PC-3 (cell line): ENCODE measurements at places on chromosomes 4 and X.

DNA sequence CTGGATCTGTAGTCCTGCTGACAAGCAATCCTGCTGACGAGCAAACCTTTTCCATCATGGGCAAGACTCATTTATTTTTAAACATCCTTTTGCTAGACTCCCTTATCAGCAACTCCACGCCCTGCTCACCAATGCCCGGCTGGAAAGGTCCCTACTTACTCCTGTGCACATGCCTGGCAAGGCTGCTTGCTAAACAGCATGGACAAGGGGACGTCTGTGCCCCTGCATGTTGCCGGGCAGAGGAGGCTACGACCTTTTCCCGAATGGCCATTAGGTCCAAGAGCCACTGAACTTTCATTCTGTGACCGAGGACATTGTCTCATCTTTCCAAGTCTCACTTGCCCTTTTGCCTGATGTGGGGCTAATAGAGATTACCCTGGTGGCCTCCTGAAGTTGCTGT lies 98.6 kb downstream of the MGST2 start:
- DNase-seq, result no peak

- peak; percentile 32 for DNase-seq
These were observed 5.9 kb downstream of the SMIM43 start for GRCh38 chr4:121758925-121759568.

- DNase-seq, result no peak
These were observed 189.1 kb downstream of the GPC3 start for GRCh38 chrX:133796282-133796681.

- no peak for DNase-seq
These were observed 201.0 kb downstream of the CAMK2D start for GRCh38 chr4:113560579-113560978.

- no peak for DNase-seq
These were observed 168.2 kb downstream of the AMELX start for GRCh38 chrX:11461201-11462001.

GRCh38 chrX:14670819-14671218 lies 141.5 kb downstream of the GLRA2 start:
- no peak for DNase-seq

GRCh38 chr4:117474987-117475386 lies 389.6 kb upstream of the TRAM1L1 start:
- no peak for DNase-seq

DNA sequence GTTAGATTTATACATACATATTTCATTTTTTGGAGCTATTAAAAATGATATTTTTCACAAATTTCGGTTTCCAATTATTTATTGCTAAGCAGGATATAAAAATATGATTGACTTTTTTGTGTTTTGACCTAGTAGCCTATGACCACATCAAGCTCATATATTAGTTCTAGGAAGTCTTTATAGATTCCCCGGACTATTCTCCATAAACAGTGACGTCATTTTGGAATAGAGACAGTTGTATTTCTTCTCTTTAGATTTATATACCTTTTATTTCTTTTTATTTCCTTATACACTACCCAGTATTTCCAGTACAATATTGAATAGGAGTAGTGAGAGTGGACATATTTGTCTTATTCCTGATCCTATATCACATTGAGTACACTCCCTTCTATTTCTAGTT lies 31.8 kb downstream of the DDX53 start:
- no peak for DNase-seq

GRCh38 chr4:6425336-6425735 lies 47.1 kb downstream of the PPP2R2C start:
- no peak for DNase-seq

- DNase-seq, result peak; percentile 35
These were observed 754.8 kb downstream of the RAB28 start for GRCh38 chr4:12729384-12729783.

- DNase-seq, result peak; percentile 52
These were observed 11.9 kb downstream of the EXOC1 start for GRCh38 chr4:55865228-55865806.

- peak; percentile 78 for DNase-seq
These were observed 819.1 kb upstream of the EPHA5 start for GRCh38 chr4:66489370-66489769.

- no peak for DNase-seq
These were observed 27.5 kb downstream of the POU3F4 start for GRCh38 chrX:83535417-83536196.

- DNase-seq, result no peak
These were observed 125.4 kb downstream of the PDLIM5 start for GRCh38 chr4:94577136-94577535.

DNA sequence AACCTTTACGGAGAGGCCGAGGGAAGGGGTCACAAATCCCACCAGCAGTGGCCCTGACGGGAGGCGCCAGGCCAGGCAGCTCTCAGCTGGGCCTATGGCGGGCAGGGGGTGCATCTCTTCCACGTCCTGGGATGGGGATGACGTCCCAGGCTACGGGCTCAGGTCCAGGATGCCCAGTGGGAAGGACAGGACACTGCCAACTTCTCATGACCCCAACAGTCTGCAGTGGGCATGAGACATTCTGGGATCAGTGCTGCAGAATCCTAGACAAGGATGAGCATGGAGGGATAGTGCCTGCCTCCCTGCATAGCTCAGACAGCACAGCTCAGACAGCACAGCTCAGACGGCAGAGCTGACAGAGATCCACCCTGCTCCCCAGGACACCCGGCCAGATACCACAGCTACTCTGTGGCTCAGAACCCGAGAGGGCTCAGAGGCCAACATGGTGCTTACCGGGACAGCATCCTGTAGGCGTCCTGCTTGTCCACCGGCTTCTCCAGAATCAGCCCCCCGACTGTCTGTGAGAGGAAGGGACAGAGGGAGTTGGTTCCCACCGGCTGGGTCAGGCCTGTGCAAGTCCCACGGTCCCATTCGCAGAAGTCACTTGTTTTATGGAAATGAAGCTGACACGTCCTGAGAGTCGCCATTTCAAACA lies 17.3 kb downstream of the ASMTL start:
- DNase-seq, result no peak

GRCh38 chrX:22950269-22951266 lies 49.2 kb upstream of the DDX53 start:
- DNase-seq, result peak; percentile 88

DNA sequence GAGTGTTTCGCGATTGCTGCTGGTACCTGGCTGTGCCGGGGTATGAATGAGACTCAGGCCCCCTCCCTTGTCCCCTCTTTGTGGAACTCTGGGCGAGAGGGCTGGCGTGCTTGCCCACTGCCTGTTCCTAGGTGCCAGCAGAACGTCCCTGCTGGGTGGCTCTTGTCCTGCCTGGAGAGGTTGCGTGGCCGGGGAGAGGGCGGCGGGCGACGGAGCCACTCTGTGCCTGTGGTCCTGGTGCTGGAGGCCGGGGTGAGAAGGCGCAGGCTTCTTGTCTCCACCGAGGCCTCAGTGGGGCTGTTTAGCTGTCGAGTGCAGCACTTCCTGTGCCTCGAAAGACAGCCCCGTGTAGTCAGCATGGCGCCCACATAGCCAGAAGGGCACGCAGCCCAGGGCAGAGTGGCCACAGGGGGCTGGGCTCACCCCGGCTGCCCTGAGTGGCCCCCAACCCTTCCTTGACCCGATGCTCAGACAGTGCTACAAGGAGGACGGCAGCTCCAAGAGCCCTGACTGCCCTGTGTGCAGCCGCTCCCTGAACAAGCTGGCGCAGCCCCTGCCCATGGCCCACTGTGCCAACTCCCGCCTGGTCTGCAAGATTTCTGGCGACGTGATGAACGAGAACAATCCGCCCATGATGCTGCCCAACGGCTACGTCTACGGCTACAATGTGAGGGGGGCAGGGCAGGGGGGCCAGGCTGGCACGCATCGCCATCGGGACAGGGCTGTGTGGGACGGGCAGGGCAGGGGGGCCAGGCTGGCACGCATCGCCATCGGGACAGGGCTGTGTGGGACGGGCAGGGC lies 8.9 kb upstream of the UVSSA start:
- DNase-seq, result no peak

DNA sequence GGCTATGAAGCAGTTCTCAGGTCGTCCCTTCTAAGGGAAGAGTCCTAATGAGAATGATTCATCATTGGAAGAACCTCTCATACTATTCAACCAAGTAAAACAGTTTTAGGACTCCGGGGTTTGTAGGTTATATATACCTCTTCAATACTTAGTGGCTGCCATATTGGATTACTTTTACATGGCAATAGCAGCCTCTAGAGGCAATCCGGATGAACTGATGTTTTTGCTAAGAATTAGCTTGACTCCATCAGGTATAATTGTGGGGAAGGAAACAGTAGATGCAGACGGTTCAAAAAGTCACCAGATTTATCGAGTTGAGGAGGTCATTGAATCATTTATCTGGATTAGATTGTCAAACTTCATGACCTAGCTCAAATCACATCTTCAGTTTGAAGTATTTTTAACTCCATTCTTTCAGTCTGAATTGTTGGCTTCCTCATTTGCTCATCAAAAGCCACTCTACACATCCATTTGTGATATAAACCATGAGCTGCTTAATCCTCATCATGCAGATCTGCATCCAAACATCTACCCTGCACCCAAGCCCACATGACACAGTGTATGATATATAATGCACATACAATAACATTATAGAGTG lies 28.4 kb downstream of the GUCY1B1 start:
- DNase-seq, result peak; percentile 74

DNA sequence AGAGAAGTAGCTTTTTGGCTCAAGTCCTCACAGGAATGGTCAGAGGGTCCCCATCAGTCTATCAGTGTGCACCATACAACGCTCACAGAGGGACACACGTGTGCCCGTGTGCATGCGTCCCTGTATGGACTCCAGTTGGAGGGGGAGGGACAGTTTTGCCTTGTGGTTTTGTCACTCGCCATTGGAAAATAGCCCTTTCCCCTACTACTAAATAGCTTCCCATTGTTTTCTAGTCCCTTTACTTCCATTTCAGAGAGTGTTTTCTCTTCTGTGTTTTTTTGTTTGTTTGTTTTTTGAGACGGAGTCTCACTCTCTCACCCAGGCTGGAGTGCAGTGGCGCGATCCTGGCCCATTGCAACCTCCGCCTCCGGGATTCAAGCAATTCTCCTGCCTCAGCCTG lies 34.9 kb downstream of the WDR13 start:
- DNase-seq, result no peak

DNA sequence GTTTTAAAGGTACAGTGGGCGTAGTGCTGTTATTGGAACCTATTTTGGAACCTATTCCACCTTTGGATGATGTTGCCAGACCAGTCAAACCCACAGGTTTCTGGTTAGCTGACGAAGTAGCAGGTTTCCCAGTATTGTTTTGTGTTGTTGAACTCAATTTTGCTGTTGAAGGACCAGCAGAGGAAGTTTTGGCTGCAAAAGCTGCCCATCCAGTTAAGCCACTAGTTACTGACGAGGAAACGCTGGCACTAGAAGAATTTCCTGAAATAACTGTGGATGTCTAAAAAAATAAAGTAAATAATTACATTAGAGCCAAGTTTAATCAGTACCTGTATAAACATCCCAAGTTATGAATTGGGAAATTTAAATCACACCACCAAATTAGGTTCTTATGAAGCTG lies 25.5 kb downstream of the INTS12 start:
- peak; percentile 92 for DNase-seq

DNA sequence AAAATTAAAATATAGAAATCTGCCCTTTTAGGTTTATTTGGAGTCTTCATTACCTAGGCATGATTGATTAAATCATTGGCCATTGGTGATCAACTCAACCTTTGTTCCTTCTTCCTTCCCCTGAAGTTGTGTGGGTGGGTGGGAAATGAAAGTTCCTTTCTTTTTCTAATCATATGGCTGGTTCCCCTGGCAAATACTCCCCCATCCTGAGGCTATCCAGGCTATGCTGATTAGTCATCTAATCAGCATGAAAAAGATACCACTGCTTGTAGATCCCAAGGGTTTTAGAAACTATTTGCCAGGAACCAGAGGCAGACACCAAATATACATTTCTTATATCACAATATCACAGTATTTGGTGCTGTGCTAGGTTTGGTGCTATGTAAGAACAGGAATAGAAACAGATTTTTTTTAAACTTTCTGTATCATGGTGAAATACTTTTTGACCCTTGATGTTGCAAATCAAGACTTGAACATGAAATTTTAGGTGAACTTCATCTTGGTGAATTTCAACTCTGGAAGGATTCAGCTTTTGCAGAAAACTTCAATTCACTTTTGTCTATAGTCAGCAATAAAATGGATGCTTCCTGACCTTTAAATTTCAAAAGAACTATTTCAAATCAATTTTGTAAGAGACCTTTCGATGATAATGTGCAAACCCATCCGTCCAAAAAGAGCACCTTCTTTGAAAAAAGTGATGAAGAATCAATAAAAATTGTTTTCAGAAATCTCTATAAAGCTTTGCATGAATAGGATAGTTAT lies 71.1 kb downstream of the CCSER1 start:
- DNase-seq, result no peak

DNA sequence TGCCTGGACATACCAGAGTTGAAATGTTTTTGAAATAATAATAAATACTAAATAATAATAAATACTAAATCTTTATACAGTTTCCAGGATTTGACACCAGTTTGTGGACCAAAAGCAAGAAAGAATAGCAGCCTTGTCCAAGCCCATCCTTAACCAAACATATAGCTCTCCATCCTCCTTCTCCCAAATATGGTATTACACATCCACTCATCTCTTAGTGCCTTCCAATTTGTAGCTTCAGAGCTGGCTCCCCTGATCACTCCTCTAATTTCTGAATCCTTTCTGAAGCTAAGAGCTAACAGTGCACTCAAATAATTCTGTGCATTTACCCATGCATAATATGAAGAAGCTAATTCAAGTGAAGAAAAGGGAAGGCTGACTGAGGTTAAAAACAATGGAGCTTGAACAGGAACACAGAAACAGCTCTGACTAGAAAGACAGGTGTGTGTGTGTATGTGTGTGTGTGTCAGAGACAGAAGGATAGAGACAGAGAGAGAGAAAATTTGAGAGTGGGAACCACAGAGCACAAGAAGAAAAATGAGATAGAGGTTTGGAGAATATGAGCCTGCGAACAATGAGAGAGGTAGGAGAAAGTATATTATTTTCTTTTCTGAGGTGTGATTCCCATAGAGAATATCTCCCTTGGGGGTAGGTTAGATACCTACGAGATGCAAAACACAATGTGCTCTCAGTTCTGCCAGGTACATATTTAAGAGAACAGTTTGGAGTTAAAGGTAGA lies 123.5 kb downstream of the CAMK2D start:
- DNase-seq, result no peak

- DNase-seq, result no peak
These were observed 55.3 kb downstream of the FIP1L1 start for GRCh38 chr4:53432528-53433424.

DNA sequence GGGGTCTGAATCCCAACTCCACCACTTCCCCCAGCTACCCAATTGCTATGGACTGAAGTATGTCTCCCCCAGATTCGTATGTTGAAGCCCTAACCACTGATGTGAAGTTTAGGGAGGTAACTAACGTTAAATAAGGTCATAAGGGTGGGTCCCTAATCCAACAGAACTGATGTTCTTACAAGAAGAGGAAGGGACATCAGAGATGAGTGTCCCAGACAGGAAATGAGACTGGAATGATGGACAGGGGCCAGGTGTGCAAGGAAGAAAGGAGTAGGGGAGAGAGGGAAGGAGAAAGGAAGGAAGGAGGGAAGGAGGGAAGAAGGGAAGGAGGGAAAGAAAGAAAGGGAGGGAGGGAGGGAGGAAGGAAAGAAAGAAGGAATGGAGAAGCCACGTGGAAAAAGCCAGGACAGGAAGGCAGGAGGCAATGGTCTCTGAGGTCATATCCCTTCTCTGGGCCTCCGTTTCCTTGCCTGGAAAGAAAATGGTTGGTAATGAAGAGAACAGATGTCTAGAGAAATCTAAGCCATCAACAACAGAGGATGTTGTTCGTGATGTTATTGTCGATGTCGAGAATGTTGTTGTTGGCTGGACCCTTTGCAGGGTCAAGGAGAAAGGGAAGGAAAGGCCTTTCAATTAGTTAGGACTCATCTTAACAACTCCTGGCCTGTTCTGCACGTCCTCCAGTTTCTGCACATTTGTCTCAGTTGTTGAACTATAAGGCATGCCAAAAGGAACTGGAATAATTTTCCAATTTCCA lies 59.0 kb upstream of the FGFBP2 start:
- DNase-seq, result no peak

- DNase-seq, result peak; percentile 19
These were observed 51.1 kb downstream of the C4orf51 start for GRCh38 chr4:145731028-145731427.
